ENCODE measurements at places on chromosomes 6 and 20. TPM values are rescaled to one million over a fixed set of nuclear protein-coding genes. Genes with fewer than 3 reads are reported as not detected.

The CST2 gene
- total RNA-seq, result not detected

The UNC93A gene
- total RNA-seq, result not detected

The VSTM2L gene
- total RNA-seq, result 2.4 TPM

The KCNK16 gene
- not detected for total RNA-seq

The THEMIS gene
- not detected for total RNA-seq

The NKX2-2 gene
- 0.04 TPM for total RNA-seq

The RSPO3 gene
- 8.8 TPM for total RNA-seq

- no peak for DNase-seq
These were observed 31.4 kb downstream of the PTPN1 start for GRCh38 chr20:50541606-50542041.

DNA sequence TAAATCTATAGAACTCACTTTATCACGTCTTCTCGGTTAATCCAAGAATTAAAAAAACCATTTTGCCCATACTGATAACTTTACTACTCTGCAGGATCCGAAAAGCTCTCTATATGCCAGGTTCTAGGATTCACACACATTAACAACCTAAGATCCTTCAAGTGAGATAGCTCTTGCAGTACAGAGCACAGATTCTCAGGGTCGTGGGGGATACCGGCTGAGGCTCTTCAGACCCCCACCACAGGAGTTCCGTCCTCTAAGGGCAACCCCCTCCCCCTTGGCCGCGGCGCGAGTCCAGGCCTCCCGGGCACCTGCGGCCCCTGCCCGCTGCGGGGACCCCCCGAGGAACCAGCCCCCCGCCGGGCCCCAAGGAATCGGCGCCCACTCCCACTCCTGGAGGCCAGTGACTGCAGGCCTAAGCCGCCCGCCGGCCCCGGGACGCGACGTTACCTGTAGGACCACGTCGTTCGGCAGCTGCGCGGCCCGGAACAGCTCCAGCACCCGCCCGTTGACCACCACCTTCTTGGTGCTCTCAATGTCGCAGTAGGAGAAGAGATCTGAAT lies 892 bp downstream of the REPS1 start:
- peak; percentile 33 for DNase-seq

DNA sequence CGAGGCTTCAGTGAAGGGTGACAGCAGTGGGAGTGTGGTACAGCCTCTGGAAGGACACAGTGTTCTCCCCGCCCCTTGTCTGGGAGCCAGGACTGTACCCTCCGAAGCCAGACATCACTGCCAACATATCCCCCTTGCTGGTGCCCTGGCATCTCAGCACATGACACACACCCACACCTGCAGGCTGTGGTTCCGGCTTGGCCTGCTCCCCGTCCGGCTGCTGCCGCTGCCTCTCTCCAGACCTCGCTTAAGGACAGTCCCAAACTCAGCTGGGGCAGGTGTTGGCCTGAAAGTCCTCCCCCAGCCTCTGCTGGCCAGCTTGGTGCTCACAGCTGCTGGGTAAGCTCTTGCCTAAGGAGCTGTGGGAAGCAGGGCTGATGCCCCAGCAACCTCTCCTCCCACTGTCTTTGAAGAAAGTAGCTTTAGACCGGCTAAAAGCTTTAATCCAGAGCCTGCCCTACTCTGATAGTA lies 7.0 kb downstream of the EMILIN3 start:
- DNase-seq, result peak; percentile 61

GRCh38 chr6:26342106-26343004 lies 22.6 kb upstream of the BTN3A2 start:
- DNase-seq, result no peak

- DNase-seq, result no peak
These were observed 402.3 kb downstream of the NKAIN2 start for GRCh38 chr6:124205921-124206320.

- DNase-seq, result peak; percentile 74
These were observed 92.8 kb downstream of the ADAT2 start for GRCh38 chr6:143357561-143358255.

DNA sequence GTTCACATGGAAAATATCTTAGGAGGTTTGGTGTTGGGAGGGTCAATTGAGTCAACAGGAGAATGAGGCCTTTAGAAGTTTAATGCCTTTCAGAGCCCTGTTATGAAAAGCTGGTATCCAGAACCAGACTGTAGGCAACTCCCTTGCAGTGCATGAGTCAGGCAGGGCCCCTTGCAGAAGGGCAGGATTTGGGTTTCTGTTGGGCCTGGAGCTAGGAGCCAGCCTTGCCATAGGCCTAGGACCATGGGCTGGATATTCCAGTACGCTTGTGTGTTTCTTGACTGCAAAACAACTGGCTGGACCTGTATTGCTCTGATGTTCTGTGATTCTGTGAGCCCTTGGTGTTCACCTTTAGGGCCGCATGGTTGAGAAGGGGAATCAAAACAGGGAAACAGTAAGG lies 350.9 kb upstream of the PRND start:
- DNase-seq, result no peak

- no peak for DNase-seq
These were observed 8.3 kb upstream of the FOXC1 start for GRCh38 chr6:1601158-1602048.

DNA sequence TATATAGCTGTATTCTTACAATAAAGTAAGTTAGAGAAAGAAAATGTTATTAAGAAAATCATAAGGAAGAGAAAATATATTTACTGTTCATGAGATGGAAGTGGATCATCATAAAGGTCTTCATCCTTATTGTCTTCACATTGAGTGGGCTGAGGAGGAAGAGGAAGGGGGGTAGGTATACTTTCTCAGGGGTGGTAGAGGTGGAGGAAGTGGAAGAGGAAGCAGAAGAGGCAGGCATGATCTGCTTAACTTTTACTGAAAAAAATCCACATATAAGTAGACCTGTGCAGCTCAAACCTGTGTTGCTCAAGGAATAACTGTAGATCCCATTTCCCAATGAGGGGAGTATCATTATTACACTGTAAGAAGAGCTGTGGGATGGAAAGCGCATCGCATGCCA lies 714.2 kb downstream of the KIF16B start:
- no peak for DNase-seq

- no peak for DNase-seq
These were observed 11.9 kb downstream of the ZKSCAN8 start for GRCh38 chr6:28153546-28153945.

DNA sequence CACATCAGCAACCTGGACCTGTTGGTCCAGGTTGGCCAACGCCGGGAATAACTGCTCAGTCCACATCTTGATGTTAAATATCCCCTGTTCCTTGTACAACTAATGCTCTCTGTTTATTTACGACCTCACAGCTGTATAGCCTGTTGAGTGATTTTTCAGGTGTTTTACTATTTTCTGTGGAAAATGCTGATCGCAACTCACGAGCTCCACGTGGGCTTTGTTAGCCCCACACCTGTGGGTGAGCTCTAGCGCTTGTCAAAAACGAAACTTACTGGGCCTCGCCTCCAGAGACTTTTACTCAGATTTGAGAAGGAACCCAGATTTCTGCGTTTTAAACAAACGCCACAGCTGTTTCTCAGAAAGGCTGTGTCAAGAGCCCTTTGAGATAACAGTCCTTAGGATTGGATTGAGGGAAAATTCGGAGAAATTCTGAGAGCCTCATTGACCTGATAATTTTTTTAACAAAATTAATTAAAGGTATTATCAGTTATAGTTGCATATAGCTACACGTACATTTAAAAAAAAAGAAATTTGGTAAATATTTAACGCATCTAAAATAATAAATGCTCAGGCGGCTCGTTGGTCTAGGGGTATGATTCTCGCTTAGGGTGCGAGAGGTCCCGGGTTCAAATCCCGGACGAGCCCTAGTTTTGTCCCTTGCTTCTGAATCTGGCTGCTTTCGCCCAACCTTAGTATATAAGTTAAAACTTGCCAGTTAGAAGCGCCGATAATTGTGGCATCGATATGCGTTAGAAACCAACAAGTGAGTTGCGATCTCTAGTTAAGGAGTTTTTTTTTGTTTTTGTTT lies 16.7 kb downstream of the HMGN4 start:
- peak; percentile 67 for DNase-seq

DNA sequence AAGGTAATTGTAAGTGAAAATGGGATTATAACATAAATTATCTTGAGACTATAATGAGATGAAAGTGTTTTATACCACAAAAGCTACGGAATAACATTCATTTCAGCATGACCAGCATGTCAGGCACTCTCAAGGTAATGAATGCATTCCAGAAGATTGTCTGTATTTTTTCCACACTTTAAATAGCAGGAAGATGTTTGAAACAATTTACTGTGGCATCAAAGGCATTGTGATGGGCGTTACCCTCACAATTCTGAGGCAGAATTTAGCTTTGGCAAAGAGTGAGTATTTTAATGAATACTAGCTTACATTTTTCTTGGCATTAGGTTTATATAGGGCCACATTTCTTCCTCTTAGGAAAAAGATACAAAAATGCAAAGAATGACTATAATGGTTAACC lies 627.2 kb downstream of the BCKDHB start:
- DNase-seq, result no peak

- DNase-seq, result no peak
These were observed 38.6 kb downstream of the PRDM1 start for GRCh38 chr6:106124437-106125430.

- DNase-seq, result no peak
These were observed 49.8 kb downstream of the PPARD start for GRCh38 chr6:35392111-35392702.

DNA sequence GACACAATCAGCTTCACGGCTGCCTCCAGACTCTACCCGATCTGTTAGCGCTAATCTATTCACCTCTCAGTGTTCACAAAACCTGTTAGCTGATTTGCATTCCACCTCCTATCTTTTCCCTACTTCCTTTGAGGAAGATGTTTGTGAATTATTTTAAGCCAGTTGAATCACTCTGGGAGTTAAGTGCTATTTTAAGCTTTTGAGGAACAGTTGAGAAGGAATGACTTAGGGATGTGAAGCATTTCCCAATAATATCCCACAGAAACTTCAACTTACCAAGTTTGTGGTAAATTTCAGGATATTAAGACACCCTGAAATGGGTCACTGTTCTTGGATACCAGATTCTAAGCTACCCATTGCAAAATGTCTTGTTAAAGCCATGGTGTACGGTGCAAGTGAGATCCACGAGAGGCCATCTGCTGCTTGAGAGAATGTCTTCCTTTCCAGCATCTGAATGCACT lies 145.2 kb upstream of the CITED2 start:
- DNase-seq, result no peak

GRCh38 chr6:164628302-164628931 lies 681.0 kb downstream of the C6orf118 start:
- no peak for DNase-seq

- DNase-seq, result no peak
These were observed 193.2 kb upstream of the COL21A1 start for GRCh38 chr6:56440551-56440981.

All from muscle of leg (tissue), 16 donors.